ENCODE measurements at places on chromosomes 2 and 18.

DNA sequence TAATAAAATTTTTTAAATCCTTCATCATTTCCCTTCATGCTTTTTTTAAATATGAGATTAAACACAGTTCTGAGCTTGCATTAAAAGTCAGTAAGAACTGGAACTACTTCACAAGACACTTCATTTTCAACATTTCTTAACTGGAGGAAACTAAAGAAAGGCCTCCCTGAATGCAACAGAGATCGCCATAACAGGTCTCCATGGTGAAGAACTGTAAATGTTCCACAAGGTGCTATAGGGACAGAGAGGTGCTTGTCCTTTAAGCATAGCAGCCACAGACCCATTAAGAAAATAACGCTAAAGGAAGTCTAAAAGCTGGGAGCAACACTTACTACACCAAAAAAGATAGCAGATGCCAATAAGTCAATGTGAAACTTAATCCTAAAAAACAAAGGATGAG is 8.5 kb downstream of the STAM2 start:
- DNase-seq, result no peak

GRCh38 chr2:77192811-77193289 is 329.3 kb downstream of the LRRTM4 start:
- no peak for DNase-seq

GRCh38 chr2:10446631-10447030 is 1.5 kb downstream of the ODC1 start:
- no peak for DNase-seq

DNA sequence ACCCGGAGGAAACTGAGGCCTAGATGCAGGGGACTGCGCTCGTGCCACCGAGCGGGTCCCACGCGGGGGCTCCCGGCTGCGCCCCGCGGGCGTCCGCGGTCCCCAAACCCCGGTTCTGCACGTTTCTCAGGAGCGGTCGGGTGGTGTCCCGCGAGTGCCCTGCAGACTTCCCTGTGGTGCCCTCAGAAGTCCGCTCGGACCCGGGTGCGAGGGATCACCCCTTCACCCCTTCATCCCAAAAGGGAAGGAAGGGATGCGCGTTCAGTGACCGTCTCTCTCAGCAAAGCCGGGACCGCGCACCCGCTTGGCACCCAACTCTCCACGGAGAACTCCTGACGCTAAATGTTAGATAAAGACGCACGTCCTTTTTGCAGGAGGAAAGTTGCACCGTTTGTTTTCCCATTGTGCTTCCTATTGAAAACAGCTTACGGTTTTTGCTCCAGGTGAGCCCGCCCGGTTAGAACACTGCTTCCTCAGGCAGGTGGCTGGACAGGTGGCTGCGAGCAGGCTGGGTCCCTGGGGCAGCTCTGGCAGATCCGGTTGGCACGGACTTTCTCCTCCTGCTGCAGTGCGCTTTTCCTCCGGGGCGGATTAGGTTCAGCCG is 779 bp downstream of the DGKD start:
- no peak for DNase-seq

DNA sequence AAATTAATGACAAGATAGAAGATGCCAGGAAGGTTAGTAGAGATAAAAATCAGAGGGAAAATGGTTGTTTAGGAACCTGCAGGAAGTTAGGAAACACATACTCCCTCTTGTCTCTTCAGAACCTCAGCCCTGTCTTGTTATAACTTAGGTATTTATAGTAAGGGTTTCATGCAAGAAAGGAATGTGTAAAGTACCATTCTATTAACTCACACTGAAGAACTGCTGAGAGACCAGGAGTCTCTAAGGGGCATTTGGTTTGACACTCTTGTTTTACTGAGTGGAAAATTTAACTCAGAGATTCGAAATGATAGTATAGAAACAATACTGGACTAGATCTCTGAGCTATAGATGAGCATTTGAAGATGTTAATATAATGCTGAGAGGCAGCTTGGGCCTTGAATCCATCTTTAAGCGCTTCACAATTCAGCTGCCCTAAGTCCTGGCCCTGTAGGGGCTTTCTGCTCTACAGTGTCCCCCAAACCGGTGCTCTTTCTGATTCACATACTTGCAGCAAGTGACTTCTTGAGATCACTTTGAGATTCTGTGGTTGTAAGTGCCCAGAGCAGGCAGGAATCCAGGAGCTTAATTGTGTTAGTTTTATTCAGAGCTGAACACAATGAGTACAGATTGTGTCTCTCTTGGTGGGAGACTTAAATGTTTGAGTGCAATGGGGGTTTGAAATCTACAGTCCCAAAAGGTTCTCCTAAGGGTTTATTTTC is 235.0 kb upstream of the RGPD4 start:
- DNase-seq, result no peak

GRCh38 chr2:54568876-54569321 is 112.8 kb downstream of the SPTBN1 start:
- DNase-seq, result no peak

GRCh38 chr18:30705943-30706342 is 336.6 kb downstream of the DSC3 start:
- DNase-seq, result no peak

DNA sequence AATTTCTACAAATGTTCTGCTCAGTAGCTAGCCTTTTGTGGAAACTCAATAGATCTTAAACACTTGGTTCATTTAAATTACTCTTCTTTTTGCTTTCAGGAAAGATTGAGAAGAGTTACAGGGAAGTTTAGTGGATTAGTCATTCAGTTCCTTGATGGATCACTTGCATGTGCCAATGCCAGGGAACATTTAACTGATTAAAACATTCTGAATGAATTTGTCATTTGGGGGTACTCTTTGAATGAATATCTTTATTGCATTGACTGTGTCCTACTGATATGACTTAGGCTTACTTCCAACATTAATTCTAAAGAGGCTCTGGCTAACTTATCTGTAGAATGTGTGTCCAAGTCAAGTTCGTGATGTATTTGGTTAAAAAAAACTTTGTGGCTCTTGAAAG is 199.8 kb downstream of the PLCL1 start:
- DNase-seq, result no peak

DNA sequence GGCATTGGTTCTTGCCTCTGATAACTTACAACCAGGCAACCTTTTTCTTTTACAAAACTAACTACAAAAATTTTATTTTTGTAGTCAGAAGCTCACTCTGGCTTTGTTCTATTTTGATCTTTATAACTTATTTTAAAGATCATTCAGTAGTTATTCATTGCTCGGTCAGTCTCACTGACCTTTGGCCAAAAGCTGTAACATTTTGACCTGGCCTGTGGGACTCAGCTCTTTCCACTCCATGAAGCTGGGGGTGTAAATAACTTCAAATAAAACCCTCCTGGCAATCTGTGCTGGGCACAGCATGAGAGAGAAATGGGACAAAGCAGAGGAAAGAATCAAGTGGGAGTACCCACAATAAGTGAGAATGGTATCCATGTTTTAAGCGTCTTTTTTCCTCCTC is 380.7 kb downstream of the SETBP1 start:
- no peak for DNase-seq

DNA sequence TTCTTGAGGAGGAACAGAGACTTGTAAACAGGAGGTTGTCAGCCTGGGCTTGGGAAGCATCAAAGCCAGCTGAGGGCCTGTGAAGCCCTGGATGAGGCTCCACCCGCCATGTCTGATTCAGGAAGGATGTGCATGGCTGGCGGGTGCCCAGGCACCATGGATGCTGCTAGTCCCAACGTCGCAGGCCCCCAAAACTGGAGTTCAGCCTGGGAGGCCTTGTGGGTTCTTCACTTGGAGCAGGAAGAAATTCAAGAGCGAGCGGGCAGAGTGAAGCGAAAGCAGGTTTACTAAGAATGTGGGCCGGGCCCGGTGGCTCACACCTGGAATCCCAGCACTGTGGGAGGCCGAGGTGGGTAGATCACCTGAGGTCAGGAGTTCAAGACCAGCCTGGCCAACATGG is 12.1 kb upstream of the PXDN start:
- no peak for DNase-seq

- no peak for DNase-seq
Observed at GRCh38 chr18:6055711-6056110, 160.4 kb upstream of the TMEM200C start.

GRCh38 chr2:155690785-155691184 is 641.7 kb downstream of the NR4A2 start:
- no peak for DNase-seq

DNA sequence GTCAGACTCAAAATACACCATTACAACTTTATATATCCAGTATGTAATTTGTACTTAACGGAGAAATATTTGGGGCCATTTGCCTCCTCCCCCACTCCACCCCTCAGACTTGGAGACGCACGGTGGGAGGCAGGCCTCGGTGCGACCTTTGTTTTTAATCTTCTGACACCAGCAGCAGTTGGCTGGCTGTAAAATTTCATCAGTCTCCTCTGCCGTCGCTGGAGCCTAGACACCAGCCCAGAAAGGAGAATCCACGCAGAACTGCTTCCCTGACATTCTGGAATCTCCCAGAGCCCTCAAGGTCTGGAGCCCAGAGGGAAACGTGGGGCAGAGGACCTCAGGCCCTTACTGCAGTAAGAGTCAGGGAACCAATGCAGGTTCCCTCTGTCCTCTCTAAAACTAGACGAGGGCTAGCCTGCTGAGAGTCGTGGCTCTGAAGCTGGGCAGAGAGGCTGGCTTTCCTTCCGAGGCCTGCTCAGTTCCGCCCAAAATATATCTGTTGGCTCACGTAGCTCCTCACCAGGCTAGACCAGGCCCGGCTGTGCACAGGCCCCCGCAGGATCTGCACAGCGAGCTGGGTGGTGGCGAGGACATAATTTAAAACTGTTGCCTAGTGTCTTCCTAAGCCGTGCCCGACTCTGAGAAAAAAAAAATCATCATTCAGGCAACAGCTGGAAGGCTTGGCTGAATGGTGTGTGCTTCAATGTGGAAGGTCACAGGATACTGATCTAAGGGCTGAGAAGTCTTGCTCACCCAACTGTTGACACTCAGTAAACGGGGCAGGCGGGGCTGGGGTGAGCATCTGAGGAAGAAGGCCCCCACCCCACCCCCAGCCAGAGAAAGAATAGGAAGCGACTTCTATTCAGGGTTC is 40.4 kb downstream of the EN1 start:
- DNase-seq, result no peak

DNA sequence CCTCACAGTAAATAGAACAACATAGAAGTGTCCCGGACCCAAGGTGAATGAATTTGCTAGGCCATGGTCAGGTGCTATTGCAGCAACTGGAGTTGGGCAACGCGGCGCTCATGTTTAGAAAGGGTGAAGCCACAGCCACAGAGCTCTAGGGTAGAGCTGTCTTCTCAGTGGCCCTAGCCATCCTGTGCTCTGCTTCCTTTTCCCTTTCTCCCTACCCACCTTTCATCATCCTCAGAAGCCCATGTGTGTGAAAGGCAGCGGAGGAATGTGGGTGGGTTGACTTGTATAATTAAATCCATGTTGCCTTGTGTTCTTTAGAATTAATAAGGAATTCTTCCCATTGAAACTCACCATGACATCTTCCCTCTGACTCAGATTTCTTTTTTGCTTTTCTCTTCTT is 336.7 kb downstream of the OSR1 start:
- DNase-seq, result no peak

GRCh38 chr18:50231621-50232020 is 34.7 kb downstream of the CFAP53 start:
- no peak for DNase-seq

DNA sequence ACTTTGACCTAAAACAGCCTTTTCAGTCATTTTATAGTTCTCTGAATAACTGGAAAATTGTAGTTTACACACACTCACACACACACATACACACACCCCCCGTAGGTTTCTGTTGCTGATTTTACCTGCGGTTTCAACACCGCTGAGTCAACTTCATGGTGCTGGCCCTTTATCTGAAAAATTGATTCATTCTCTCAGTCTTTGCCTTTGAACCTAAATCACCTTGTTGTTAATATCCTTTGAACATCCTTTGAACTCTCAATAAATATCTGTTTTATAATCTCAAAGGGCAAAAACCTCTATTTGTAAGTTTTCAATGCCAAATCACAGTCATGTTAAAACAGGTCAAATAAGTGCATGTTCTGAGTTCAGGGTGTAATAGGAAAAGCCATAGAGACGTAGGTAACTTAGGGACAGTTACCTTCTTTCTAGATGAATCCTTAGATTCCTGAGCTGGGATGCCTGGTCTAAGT is 109.0 kb upstream of the BZW1 start:
- DNase-seq, result no peak

DNA sequence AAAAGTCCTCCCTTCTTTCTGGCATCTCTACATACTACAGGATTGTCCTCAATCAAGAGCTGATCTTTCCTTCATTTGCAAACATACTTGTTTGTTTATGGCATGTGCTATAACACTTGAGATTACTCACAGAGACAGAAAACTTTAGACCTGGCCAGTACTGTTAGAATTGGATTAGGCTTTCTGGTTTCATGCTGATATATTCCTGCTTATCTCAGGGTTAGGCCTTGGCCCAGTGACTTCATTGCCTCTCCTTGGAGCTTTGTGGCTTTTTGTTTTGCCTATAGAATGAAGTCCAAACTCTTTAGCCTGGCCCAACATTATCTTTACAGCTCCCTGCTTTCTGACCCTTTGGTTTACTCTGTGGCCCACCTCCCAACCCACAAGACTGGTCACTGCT is 363.3 kb downstream of the ALK start:
- no peak for DNase-seq

- no peak for DNase-seq
Observed at GRCh38 chr2:207073412-207073800, 92.3 kb downstream of the KLF7 start.

- DNase-seq, result no peak
Observed at GRCh38 chr2:226683196-226683595, 116.4 kb downstream of the IRS1 start.

DNA sequence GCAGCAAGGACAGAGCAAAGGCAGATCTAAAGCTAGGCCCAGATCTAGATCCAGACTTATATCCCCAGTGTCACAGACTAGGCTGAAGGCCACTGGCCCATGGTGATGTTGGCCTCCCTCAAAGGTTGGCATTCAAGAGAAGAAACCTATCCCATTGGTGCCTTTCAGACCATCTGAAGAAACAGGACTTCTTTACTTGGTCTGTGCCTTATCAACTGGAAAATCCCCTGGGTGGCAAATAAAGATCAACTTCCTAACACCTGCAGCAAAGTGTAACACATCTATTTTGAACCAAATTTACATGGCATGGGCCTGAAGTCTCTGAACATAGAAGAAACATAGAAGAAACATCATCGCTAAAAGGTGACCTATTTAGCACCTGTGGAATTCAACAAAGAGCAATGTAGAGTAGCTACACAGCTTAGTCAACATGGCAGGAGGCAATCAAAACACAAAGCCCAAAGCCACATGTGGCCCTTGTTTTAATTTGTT is 35.8 kb downstream of the METTL4 start:
- no peak for DNase-seq

DNA sequence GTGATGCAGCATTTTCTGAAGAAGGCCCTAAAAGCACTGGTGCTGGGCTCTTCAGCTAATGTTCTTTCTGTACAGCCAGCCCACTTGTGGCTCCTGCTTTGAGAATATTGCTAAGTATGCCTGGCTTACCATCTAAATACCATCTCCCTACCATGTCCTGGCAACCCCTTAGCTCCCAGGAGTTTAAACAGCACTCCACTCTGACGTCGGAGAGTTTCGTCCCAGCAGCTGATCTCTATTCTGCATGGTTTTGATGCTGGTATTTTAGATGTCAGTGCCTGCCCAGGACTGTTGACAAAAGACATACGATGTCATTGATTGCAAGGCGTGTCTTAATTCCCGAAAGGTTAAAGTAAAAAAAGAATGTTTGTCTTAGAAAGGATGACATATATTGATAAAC is 47.0 kb upstream of the AFF3 start:
- DNase-seq, result no peak
